ENCODE measurements at places on chromosomes 12 and 14. TPM values are rescaled to one million over a fixed set of nuclear protein-coding genes. Genes with fewer than 3 reads are reported as not detected.
A peak's percentile ranks its signal among the peaks of the same experiment; 100 is the strongest.

GRCh38 chr12:49929581-49929980 is 21.0 kb upstream of the AQP2 start:
- H3K4me1 ChIP-seq, result no peaks in the 10 kb centered on the region
- DNase-seq, result no peak
- H3K27me3 ChIP-seq, result no peaks in the 10 kb centered on the region
- no peak overlapping the region for H3K4me3 ChIP-seq

GRCh38 chr12:6606331-6607131 is 648 bp downstream of the CHD4 start:
- peak overlapping the region; percentile 96 for H3K27ac ChIP-seq
- peaks cover 39% of the 10 kb centered on the region for H3K4me1 ChIP-seq
- no peaks in the 10 kb centered on the region for H3K27me3 ChIP-seq
- peak overlapping the region; percentile 66 for H3K4me3 ChIP-seq

DNA sequence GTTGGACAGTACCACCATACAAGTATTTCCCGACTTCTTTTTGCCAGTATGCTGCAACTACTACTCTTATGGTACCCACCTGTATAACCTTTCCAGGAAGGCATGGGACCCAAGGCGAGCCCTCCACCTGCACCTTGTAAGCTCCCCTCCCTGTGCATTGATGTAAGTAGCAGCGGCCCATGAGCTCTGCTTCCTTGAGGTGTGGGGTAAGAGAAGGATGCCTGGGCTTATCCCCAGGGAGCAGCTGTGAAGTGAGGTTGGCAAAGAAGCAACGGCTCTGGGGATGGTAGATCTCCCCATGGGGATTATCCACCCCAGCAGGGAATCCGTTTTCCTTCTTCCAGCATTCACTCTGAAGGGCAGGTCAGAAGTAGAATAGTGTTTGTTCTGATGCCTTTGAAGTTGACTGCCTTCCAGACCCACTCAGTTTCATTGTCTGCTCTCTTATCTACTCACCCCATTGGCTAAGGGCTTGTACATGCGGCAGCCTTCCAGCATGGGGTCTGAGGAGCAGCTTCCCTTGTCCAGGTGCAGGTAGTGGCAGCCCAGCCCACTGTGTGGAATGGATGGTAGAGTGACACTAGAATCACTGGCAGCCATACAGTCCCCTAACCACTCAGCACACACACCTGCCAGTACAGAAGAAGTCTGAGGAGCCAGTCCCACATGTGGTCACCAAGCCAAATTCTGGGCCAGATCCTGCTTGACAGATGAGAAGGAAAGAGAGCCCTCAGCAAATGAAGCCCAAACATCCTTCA is 3.4 kb downstream of the CIROP start:
- no peak for DNase-seq
- H3K4me1 ChIP-seq, result peaks cover 18% of the 10 kb centered on the region
- no peaks in the 10 kb centered on the region for H3K27me3 ChIP-seq
- no peak overlapping the region for H3K27ac ChIP-seq

- no peaks in the 10 kb centered on the region for H3K4me1 ChIP-seq
- H3K36me3 ChIP-seq, result no peaks in the 10 kb centered on the region
- no peak overlapping the region for H3K27ac ChIP-seq
- H3K27me3 ChIP-seq, result no peaks in the 10 kb centered on the region
- no peak for DNase-seq
These were observed 61.6 kb downstream of the KSR2 start for GRCh38 chr12:117907108-117907689.

GRCh38 chr14:78946949-78947348 is 776.8 kb downstream of the NRXN3 start:
- H3K4me3 ChIP-seq, result no peak overlapping the region
- no peaks in the 10 kb centered on the region for H3K4me1 ChIP-seq
- no peak overlapping the region for H3K27ac ChIP-seq
- no peaks in the 10 kb centered on the region for H3K27me3 ChIP-seq

DNA sequence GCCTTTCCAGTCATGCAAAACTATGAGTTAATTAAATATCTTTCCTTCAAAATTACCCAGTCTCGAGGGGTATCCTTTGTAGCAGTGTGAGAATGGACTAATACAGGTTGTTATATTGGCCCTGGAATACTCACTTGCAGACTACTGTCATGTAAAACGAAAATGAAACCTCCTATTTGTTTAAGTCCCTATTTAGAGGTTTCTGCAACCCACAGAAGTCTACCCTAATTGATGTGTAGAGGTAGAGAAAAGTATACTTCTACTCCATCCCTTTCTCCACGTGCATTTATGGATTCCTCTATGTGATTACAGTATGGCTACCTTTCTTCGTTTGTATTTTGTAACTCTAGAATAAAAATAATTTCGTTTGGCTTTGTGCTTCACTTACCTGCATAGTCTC is 371.1 kb downstream of the FSCB start:
- no peaks in the 10 kb centered on the region for H3K36me3 ChIP-seq
- H3K4me3 ChIP-seq, result no peak overlapping the region
- no peaks in the 10 kb centered on the region for H3K4me1 ChIP-seq
- H3K27me3 ChIP-seq, result no peaks in the 10 kb centered on the region
- DNase-seq, result no peak

DNA sequence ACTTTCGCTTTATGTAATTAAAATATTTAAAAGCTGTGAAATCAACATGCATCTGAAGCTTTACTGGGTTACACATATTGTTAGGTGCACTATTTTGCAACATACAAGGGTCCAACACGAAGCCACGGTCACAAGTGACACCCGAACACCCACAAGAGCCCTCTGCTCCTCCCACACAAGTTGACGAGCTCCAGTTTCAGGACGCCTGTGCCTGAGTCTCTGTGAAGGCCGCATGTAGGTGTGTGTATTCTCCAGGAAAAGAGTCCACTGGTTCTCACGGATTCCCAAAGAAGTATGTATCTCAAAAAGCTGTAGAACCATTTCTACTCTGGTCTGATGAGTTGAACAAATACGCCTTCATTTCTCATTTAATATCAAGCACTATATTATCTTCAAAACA is 12.0 kb downstream of the SLC15A4 start:
- no peaks in the 10 kb centered on the region for H3K27me3 ChIP-seq
- peaks cover 8% of the 10 kb centered on the region for H3K36me3 ChIP-seq
- H3K4me3 ChIP-seq, result no peak overlapping the region
- no peak for DNase-seq
- H3K27ac ChIP-seq, result no peak overlapping the region

- no peak overlapping the region for H3K27ac ChIP-seq
- H3K4me3 ChIP-seq, result no peak overlapping the region
- DNase-seq, result no peak
- H3K27me3 ChIP-seq, result no peaks in the 10 kb centered on the region
- H3K36me3 ChIP-seq, result no peaks in the 10 kb centered on the region
These were observed 6.2 kb upstream of the OR5AU1 start for GRCh38 chr14:21162081-21162480.

GRCh38 chr14:56821805-56822610 is 11.7 kb upstream of the OTX2 start:
- H3K36me3 ChIP-seq, result no peaks in the 10 kb centered on the region
- no peak overlapping the region for H3K27ac ChIP-seq
- H3K27me3 ChIP-seq, result no peaks in the 10 kb centered on the region
- no peak overlapping the region for H3K4me3 ChIP-seq
- DNase-seq, result no peak
- no peaks in the 10 kb centered on the region for H3K4me1 ChIP-seq

DNA sequence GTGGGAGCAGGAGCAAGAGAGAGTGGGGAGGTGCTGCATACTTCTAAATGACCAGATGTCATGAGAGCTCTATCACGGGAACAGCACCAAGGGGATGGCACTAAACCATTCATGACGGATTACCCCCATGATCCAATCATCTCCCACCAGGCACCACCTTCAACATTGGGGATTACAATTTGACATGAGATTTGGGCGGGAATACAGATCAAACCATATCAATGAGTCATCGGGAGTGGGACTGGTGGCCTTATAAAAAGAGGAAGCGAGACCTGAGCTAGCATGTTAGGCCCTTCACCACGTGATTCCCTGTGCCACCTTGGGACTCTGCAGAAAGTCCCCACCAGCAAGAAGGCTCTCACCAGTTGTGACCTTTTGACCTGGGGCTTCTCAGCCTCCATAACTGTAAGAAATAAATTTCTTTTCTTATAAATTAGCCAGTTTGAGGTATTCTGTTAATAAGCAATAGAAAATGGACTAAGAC is 28.7 kb downstream of the COX8C start:
- no peaks in the 10 kb centered on the region for H3K27me3 ChIP-seq
- H3K4me1 ChIP-seq, result no peaks in the 10 kb centered on the region
- no peaks in the 10 kb centered on the region for H3K36me3 ChIP-seq
- no peak overlapping the region for H3K27ac ChIP-seq
- H3K4me3 ChIP-seq, result no peak overlapping the region

GRCh38 chr12:65162609-65163008 is 6.8 kb upstream of the LEMD3 start:
- H3K36me3 ChIP-seq, result no peaks in the 10 kb centered on the region
- H3K27ac ChIP-seq, result no peak overlapping the region
- H3K4me1 ChIP-seq, result no peaks in the 10 kb centered on the region
- H3K27me3 ChIP-seq, result no peaks in the 10 kb centered on the region

GRCh38 chr14:77187649-77188012 is 6.0 kb downstream of the TMEM63C start:
- H3K4me1 ChIP-seq, result peaks cover 4% of the 10 kb centered on the region
- H3K27ac ChIP-seq, result no peak overlapping the region
- no peaks in the 10 kb centered on the region for H3K27me3 ChIP-seq
- no peak for DNase-seq
- no peak overlapping the region for H3K4me3 ChIP-seq

DNA sequence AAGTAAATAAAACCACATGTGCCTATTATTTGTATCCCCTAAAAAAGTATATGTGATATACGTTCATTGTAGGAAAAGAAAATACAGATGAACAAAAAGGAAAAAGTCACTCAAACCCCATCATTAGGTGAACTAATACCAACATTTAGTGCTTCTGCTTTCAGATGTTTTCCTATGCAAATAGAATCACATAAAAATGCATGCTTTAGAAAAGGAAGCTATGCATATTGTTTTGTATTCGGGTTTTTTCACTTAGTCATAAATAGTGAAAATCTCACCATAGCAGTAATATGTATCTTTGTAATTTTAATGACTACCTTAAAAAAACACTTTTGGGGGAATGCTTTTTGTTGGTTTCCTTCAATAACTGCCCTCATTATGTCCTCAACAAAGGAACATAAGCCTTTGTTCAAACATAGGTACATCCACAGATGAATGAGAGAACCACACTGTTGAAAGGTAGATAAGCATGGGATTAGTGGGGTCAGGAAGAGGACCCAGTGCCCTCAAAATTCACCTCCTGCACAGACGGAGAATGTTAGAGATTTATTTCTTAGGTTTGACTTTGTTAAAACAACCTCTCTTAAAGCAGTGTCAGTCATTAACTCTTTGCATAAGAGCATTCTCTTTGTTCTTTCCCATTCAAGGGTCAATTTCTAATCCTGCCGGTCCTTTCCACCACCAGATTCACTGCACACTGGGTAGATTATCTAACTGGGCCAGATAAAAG is 6.5 kb downstream of the AMDHD1 start:
- DNase-seq, result no peak
- H3K4me1 ChIP-seq, result no peaks in the 10 kb centered on the region
- H3K27me3 ChIP-seq, result no peaks in the 10 kb centered on the region
- H3K27ac ChIP-seq, result no peak overlapping the region
- H3K36me3 ChIP-seq, result no peaks in the 10 kb centered on the region

GRCh38 chr12:103382736-103383346 is 112.9 kb downstream of the C12orf42 start:
- no peak overlapping the region for H3K27ac ChIP-seq
- no peaks in the 10 kb centered on the region for H3K4me1 ChIP-seq
- H3K36me3 ChIP-seq, result no peaks in the 10 kb centered on the region
- H3K4me3 ChIP-seq, result no peak overlapping the region
- H3K27me3 ChIP-seq, result no peaks in the 10 kb centered on the region
- no peak for DNase-seq

- peaks cover 50% of the 10 kb centered on the region for H3K4me1 ChIP-seq
- no peaks in the 10 kb centered on the region for H3K36me3 ChIP-seq
- DNase-seq, result no peak
- no peak overlapping the region for H3K4me3 ChIP-seq
- no peak overlapping the region for H3K27ac ChIP-seq
These were observed 96.7 kb downstream of the IRF2BPL start for GRCh38 chr14:76931631-76932402.

DNA sequence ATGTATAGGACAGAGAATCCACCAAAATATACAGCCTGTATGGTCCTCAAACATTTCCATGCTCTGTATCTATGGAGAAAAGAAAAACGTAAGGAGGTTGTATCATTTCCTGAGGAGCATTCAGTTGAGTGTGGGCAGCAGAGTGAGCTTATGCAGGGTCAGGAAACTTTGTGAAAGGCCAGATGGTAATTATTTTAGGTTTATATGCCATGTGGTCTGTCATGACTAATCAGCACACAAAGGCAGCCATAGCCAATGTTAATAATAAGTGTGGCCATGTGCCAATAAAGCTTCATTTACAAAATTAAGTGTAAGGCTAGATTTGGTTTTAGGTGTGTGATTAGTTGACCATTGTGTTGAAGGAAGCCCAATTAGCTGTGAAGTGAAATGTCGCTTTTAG is 33.2 kb upstream of the A2M start:
- H3K36me3 ChIP-seq, result no peaks in the 10 kb centered on the region
- H3K27ac ChIP-seq, result no peak overlapping the region
- no peak for DNase-seq
- no peaks in the 10 kb centered on the region for H3K27me3 ChIP-seq

- no peaks in the 10 kb centered on the region for H3K36me3 ChIP-seq
- DNase-seq, result no peak
- no peak overlapping the region for H3K27ac ChIP-seq
- no peak overlapping the region for H3K4me3 ChIP-seq
- H3K27me3 ChIP-seq, result no peaks in the 10 kb centered on the region
- no peaks in the 10 kb centered on the region for H3K4me1 ChIP-seq
These were observed 833.0 kb downstream of the SLC6A15 start for GRCh38 chr12:84079626-84080025.

- no peaks in the 10 kb centered on the region for H3K4me1 ChIP-seq
- DNase-seq, result no peak
- no peaks in the 10 kb centered on the region for H3K36me3 ChIP-seq
- no peak overlapping the region for H3K27ac ChIP-seq
These were observed 266.4 kb upstream of the USP15 start for GRCh38 chr12:61993734-61994345.

GRCh38 chr12:90959032-90959431 is 4.1 kb upstream of the CCER1 start:
- H3K4me3 ChIP-seq, result no peak overlapping the region
- no peaks in the 10 kb centered on the region for H3K27me3 ChIP-seq
- no peaks in the 10 kb centered on the region for H3K4me1 ChIP-seq
- H3K27ac ChIP-seq, result no peak overlapping the region

- no peak overlapping the region for H3K27ac ChIP-seq
- DNase-seq, result no peak
- no peaks in the 10 kb centered on the region for H3K36me3 ChIP-seq
- H3K4me3 ChIP-seq, result no peak overlapping the region
- H3K4me1 ChIP-seq, result no peaks in the 10 kb centered on the region
These were observed 102.0 kb downstream of the HMGA2 start for GRCh38 chr12:65926119-65926908.

GRCh38 chr14:92692822-92693226 is 55.6 kb downstream of the LGMN start:
- H3K36me3 ChIP-seq, result peaks cover 28% of the 10 kb centered on the region
- H3K4me1 ChIP-seq, result peaks cover 19% of the 10 kb centered on the region
- no peaks in the 10 kb centered on the region for H3K27me3 ChIP-seq
- DNase-seq, result peak; percentile 59

FGD4 gene
- polyA plus RNA-seq, result not detected

TBX3 gene
- polyA plus RNA-seq, result not detected

KRT6B gene
- not detected for polyA plus RNA-seq

RD3L gene
- not detected for polyA plus RNA-seq

SCN8A gene
- 0.01 TPM for polyA plus RNA-seq

MIPOL1 gene
- polyA plus RNA-seq, result not detected

All from naive thymus-derived CD4-positive, alpha-beta T cell (primary cell).